SK-N-SH (cell line): ENCODE measurements at places on chromosomes 7 and 10.

GRCh38 chr10:5545778-5546710, 21.3 kb downstream of the CALML3 start:
- DNase-seq = no peak

DNA sequence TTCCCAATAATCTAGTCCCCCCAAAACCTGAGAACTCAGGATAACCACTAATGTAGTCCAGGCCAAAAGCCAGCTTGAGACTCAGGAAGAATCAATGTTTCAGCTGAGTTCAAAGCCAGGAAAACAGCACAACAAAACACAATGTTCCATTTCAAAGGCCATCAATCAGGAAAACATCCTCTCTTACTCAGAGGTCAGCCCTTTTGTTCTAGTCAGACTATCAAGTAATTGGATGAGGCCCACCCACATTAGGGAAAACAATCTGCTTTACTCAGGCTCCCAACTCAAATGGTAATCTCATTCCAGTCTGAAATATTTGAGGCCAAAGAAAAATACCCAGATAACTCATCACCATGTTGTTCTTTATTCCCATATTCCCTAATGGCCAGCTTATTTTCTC, 152.2 kb downstream of the SDHAF3 start:
- no peak for DNase-seq

DNA sequence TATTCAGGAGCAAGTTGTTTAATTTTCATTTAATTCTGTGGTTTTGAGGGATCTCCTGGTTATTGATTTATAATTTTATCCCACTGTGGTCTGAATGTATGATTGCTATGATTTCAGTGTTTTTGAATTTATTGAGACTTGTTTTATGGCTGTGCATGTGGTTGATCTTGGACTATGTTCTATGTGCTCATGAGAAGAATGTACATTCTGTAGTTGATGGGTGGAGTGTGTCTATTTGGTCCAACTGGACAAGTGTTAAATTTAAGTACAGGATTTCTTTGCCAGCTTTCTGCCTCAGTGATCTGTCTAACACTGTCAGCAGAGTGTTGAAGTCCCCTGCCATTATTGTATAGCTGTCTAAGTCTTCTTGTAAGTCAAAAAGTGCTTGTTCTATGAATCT, 34.8 kb upstream of the KIF5B start:
- DNase-seq = no peak

GRCh38 chr10:70232859-70233108, 445 bp downstream of the PPA1 start:
- no peak for DNase-seq

GRCh38 chr10:70283071-70283444, 746 bp downstream of the NPFFR1 start:
- no peak for DNase-seq

GRCh38 chr7:108335269-108335918, 120.8 kb downstream of the NRCAM start:
- peak; percentile 30 for DNase-seq

DNA sequence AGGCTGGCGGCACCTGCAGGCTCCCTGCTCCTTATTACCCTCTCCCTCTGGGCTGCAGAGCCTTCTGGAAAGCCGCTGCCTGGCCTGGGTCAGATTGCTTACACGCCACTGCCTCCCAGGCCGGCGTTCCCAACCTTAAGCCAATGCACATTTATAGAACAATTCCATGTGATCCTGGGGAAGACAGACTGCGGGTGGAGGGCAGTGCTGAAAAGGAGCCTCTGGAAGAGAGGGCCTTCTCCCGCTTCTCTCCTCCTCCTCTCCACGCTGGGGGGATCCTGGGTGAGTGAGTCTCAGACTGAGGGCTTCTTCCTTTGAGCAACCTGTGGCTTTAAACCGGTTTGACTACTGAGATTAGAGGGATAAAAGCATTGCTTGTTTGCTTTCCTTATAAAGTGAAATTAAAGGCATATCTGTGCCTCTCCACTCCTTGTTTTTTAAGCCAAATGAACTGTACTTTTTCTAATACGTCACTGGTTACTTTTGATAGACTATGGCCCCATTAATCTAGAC, 5.5 kb downstream of the TACC2 start:
- DNase-seq = no peak

DNA sequence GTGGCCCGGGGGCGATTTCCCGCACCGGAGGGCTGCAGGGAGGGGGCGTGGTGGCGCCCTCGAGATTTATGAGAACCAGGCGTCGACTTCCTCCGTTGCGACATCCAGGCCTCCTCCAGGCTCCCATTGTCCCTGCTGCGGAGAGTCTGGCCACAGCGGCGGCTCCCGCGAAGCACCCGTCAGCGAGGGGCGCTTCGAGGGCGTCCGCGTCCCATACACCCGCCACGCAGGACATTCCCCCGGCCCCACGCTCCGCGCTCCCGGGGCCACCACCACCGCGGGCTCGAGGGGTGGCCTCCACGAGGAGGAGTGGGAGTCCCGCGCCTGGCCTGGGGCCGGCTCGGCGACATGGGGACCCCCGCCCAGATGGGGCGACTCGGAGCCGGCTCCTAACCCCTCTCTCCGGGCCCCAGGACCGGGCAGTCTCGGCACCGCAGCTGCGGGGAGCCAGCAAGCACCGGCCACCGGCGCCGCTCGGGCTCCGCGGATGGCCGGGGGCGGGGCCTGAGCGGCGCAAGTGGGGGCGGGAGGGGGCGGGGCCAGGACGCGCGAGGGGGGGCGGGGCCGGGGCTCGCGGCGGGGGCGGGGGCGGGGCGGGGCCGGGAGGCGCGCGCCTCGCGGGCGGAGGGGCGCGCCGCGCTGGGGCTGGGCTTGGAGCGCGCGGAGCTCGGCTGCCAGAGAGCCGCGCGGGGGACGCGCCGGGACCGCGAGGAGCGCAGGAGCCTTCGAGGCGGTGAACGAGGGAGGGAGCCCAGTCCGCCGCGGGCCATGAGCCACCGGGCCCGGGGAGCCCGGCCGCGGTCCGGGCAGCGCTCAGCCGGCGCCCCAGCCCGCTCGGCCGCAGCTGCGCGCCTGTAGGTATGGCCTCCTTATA, at the start of gene SH2B2:
SH2B2 (plus strand) TSS at position 632 of the 874 bp plus-strand sequence. CDS start 13,683 bp downstream, outside the sequence.
- DNase-seq = peak; percentile 99

GRCh38 chr10:28496017-28496416, 36.9 kb upstream of the WAC start:
- no peak for DNase-seq

- no peak for DNase-seq
Observed at GRCh38 chr10:68180490-68180889, 51.4 kb downstream of the ATOH7 start.

DNA sequence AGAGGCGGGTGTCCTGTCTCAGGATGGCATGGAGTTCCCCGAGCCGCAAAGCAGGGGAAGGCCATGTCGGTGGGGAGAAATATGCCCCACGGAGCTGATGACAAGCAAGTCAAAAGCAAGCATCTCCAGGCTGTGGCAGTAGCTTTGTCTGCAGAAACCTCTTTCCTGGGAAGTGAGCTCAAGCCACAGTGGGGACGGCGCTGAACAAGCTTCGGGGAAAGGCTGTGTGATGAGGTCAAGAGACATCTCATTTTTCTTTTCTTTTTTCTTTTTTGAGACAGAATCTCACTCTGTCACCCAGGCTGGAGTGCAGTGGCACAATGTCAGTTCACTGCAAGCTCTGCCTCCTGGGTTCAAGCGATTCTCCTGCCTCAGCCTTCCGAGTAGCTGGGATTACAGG, 62.6 kb downstream of the ELFN1 start:
- no peak for DNase-seq

DNA sequence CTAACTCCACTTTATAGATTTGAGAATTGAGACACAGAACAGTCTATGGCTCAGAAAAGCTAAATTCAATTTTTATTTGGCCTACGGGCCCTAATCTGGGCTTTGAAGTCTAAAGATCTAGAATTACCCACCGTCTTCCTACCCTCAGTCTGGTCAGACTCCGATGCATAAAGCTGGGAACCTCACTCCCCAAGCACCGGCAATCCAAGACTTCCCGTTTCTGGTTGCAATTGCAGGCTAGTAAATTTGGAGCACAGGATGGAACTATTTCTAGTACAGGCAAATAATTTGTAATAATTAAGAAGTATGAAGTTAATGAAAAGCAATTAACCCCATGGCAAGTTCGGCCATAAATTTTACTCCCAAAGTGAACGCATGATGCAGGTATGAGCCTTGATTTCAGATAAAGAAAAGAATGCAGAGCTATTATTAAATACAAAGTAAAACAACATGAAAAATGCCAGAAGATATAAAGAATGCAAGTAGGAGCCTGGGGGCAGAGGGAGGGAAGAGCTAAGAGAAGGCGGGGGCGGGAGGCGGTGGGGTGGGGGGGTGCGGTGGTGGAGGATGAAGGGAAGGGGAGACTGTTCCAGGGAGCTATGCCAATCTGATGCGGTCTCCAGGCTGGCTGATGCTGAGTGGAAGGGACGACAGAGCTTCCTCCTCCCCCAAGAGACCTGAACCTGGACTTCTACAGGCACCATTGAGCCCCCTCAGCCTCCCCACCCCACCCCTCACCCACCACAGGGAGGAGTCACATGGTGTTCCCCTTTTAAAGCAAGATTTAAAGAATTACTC, 45.1 kb downstream of the BPGM start:
- DNase-seq = no peak

DNA sequence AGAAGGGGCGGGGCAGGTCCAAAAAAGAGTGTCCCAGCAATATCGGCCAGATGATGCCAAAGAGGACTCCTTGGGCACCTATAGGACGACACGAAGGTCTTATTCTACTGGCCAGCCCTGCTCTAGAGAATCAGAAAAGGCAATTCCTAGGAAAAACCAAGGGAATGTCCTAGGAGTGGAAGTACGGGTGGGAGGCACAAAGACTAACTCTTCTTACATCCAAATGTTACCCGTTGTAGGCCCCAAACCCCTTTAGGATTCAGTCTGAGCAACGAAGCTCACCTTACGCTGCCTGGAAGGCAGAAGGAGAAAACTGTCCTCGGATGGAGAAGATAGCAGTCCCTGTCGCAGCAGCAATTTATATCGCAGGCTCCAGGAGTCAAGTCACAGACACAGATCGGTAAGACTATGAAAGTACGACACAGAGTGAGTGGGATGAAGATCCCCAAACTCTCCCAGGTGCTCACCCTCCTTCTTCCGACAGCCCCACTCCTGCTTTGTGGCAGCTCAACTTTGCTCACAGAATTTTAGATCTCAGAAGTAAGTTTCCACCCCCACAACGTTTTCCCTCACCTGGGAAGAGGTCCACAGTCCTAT, 558 bp downstream of the TCTN3 start:
- no peak for DNase-seq

DNA sequence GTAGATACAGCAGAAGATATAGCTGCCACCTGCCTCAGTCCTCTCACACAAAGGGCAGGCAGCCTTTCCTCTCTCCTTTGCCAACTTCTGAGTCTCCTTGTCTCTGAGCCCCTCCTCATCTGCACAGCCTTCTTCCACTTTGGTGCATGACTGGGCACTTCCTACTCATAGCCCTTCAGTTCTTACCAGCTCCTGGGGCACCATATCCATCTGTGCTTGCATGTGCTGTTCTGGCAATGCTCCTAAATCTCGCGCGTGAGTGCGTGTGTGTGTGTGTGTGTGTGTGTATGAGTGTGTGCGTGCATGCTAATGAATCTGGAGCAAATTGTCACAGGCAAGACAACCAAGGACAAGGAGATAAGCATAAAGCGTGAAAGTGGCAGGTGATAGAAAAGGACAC, 1271.6 kb upstream of the SORCS1 start:
- DNase-seq = no peak

- no peak for DNase-seq
Observed at GRCh38 chr10:131119626-131120355, 191.7 kb downstream of the TCERG1L start.

DNA sequence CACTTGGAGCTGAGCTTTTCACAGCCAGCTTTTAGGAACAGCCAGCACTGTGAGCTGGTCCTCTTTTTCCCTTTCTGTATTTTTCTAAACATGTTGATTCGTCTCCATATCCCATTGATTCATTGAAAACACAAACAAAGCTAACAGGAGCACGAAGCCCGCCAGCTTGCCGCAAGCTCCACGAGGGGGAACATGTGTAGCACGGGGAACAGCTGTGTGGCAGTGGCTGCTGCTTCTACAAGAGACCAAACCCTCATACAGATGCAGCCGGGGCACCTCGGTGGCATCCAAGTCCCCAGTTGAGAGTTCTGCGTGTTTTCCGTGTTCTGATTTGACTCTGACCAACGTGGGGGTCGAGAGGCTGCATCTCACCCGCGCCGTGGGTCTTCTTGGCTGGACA, 80.8 kb upstream of the SH2B2 start:
- DNase-seq = no peak

GRCh38 chr10:34323192-34323591, 491.9 kb downstream of the PARD3 start:
- DNase-seq = no peak

DNA sequence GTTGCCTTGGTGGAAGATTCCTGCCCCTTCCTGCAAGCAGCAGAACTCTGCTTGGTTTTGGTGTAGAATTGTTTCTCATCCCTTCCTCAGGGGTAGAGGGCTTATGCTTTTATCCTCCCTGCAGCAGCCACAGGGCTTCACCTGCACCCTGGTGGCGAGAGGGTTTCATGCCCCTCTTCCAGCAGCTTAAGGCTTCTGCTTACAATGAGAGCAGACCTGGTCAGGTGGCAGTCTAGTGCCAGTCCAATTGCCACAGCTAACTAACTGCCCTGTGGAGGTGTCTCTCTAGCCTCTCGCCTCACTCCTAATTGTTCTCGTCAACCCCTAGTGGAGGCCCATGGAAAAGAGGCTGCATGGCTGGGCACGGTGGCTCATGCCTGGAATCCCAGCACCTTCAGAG, 19.3 kb downstream of the ACBD7 start:
- DNase-seq = no peak

DNA sequence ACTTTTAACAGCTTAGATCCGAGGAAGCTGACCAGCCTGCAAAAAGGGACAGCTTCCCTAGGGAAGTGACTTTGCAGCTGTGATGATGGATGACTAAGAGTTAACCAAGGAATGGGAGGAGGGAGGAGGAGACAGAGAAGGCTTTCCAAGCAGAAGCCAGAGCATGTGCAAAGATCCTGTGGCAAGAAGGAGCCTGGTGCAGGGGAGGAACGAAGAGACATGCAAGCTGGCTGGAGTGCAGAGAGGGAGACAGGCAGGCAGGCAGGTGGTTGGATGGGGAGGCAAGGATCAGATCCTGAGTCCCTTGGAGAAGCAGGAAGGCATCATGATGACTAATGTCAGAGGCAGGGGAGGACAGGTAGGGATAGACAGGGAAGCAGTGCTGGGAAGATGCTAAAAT, 148.8 kb downstream of the PFKFB3 start:
- no peak for DNase-seq

DNA sequence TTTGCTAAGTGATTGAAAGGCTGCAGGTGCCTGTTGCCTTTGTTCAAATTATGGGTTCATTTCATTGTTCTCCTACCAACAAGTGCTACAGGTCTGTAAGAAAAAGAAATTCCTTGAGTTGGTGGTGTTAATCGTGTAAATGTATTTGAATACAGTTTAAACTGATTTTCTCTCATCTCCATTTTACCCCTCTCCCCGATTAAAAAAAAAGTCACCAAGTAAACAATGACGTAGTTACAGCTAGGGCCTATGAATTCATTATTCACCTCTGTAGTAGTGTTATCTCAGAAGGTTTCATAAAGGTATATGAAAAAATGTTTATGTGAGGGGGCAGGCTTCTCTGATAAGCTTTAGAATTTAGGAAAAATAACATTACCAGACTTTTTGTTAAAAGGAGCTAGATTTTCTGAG, 1.1 kb downstream of the REEP3 start:
- peak; percentile 45 for DNase-seq

GRCh38 chr10:76202777-76203176, 771.4 kb downstream of the LRMDA start:
- no peak for DNase-seq
